ENCODE measurements at places on chromosomes 3 and 15. TPM values are rescaled to one million over a fixed set of nuclear protein-coding genes. Genes with fewer than 3 reads are reported as not detected.

DNA sequence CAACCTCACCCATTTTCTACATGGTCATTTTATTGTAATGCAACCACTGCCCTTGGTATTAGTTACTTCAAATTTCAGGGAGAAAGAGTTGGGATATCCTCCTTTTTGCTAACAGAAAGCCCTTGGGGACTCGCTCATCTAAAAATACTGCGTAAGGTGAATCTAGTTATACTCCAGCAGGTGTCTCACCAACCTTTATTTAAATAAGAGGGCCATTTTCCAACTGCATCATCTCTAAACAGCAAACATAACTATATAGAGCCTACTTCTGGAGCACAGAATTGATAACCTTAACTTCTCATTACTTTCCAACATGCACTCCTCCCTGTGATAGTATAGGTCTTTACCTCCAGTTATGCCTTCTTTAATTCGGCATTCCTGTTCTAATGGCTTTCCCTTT, 77.5 kb downstream of the TBL1XR1 start:
- DNase-seq = no peak

- no peak for DNase-seq
These were observed 675.6 kb downstream of the TBL1XR1 start for GRCh38 chr3:176521531-176522175.

- DNase-seq = no peak
These were observed 34.8 kb downstream of the NEO1 start for GRCh38 chr15:73087098-73087497.

GRCh38 chr15:89127054-89127702, 38.9 kb downstream of the ABHD2 start:
- no peak for DNase-seq

GRCh38 chr3:66220602-66221377, at the start of gene SLC25A26:
TSS of gene SLC25A26 (plus strand) at chr3:66221001. CDS start at chr3:66221095, 94 bp downstream.
- peak; percentile 91 for DNase-seq

- no peak for DNase-seq
These were observed 4.3 kb upstream of the LSMEM2 start for GRCh38 chr3:50274371-50275104.

- DNase-seq = no peak
These were observed 576.3 kb downstream of the GRM7 start for GRCh38 chr3:7437231-7437630.

DNA sequence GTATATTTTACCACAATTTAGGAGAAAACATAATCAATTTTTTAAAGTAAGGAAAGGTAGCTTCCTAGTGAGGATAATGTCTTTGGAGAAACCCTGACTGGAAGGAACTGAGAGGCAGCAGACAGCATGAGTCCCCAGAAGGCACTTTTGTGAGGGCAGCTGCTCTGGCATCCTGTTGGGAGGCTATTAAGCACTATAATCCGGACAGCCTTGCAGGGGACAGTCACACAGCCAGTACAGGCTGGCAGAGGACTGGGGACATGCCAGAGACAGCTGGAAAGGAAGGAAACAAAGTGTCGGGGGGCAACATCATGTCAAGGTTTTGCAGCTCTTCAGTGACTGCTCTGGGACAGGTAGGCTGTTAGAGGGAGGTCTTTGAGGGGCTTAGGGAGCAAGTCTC, 15.7 kb downstream of the ACAN start:
- DNase-seq = no peak

- no peak for DNase-seq
These were observed 63.7 kb downstream of the CHD2 start for GRCh38 chr15:92963794-92964193.

DNA sequence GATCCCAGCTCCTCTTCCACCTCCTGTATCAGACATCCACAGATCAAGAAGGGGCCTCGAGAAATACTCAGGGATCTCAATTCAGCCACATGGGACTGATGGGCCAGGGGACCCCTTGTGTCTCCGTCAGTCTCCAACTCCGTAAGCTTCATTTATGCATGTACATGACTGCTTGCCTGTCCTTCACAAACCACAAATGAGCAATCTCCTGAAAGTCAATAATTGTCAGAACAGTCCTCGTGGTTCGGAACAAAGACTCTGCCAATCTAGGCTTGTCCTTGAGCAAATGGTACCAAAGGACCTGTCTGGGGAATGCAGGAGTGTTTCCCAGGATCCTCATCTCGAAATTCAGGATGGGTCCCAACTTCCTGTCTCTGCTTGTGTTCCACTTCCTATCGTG, 20.8 kb downstream of the SLC12A8 start:
- DNase-seq = no peak

- DNase-seq = no peak
These were observed 44.9 kb upstream of the B3GALNT1 start for GRCh38 chr3:161150001-161150525.

DNA sequence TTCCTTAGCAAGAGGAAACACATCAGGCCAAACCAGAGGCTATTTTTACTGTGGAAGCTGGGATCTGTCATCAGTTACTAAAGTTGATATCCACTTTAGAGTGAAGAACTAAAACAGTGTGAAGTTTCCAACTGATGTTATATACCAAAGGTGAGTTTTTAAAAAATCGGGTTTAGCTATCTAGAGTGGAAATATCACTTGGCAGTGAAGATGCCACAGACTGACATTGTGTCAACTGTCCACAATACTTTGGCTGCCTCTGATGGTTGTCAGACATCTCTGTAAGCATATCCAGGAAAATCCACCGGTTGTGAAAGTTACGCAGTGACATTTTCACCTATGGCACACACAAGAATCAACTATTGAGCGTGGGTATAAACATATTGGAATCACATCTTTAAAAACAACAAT, 9.2 kb downstream of the ZIC1 start:
- DNase-seq = no peak

DNA sequence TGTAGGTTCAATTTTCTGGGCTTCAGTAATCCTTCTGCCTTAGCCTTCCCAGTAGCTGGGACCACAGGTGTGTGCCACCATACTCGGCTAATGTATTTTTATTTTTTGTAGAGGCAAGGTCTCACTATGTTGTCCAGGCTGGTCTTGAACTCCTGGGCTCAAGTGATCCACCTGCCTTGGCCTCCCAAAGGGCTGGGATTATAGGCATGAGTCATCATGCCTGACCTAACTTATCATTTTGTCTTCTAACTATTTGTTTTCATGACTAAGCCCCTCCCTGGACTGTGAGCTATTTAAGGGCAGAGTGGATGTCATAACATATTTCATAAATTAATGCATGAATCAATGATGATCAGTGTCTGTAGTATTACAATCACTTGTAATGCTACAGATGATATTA, 56.1 kb upstream of the PIAS1 start:
- DNase-seq = no peak

DNA sequence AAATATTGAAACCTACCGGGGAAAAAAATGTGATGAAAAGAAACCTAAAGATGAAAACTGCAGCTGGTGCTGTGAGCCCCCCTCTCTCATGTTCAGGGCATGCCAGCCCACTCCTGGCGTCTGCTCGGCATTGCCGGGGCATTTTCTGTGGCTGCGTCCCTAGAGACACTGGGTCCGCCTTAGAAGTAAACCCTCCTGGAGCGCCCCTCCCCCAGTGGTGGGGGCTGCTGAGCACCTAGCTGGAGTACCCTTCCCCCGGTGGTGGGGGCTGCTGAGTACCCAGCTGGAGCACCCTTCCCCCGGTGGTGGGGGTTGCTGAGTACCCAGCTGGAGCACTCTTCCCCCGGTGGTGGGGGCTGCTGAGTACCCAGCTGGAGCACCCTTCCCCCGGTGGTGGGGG, 24.5 kb upstream of the GABRA5 start:
- DNase-seq = no peak

DNA sequence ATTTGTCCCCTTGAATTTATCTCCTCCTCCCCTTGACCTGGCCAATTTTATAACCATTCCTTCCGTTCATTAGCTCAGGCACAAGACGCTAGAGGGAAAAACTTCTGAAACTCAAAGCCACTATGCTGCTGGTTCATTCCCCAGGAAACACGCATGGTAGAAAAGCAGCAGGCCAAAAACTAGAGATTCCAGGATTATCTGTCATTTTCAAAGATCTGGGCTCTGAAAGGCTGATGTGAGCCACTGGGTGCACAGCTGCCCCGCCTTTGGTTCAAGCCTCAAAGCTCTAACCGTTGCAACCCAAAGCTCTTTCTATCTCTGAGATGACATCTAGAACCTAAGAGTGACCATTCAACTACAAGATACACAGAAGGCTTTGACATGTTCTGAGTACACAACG, 6.1 kb downstream of the ANP32A start:
- no peak for DNase-seq

DNA sequence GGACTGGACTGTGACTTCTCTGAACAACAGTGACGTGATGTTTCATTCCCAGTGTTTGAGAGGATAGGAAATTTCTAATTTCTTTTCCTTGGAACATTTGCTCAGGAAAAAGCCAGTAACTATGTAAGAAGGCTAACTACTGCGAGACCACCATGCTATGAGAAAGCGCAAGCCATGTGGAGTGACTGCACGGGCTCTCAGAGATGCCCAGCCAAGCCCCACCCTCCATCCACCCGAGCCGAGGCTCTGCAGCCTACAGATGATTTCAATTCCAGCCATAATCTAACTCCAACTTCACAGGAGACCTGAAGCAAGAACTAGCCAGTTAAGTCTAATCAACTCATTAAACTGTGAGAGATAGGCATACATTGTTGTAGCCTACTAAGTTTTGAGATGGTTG, 124.3 kb downstream of the GREM1 start:
- DNase-seq = no peak

- DNase-seq = no peak
These were observed 14.1 kb downstream of the UBP1 start for GRCh38 chr3:33426068-33426467.

DNA sequence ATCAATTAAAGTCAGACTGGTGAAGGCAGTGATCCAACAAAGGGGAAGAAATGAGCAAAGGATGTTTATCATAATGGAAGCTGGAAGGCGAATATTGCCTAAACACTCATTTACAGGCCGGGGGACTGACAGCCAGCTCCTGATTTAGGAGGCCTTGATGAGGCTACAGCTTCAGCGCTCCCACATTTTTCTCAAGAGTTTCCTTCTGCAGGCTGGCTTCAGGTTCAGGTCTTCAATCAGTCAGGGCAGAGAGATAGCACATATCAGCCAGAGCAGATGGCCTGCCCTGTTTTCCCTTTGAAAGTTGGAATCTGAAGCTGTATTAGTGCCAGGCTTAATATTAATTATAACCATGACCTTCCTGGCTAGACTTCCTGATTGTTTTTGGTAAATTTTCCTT, 218.9 kb downstream of the SV2B start:
- DNase-seq = no peak

DNA sequence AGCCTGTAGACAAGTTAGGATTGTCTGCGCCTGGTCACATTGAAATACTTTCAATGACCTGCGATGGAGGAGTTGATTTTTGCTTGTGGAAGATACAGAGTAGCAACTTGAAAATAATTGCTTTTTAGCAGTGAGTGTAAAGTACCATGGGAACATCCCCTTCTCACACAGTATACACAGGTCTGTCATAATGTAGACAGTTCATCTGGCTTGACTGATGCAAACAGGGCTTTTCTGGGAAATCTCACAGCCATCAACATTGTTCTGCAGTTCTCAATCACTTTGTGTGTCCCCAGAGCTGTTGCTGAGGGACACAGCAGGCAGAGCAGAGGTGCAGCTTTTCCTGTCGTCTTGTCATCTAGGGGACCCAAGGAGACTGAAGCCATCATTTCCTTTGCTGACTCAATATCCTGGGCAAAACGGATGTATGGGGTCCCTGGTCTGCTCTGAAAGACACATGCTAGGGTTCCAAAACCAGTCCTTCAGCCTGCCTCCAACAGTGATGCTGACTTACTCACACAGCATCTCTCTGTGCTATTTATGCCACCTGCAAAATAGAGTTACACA, 5.3 kb upstream of the REC114 start:
- no peak for DNase-seq

DNA sequence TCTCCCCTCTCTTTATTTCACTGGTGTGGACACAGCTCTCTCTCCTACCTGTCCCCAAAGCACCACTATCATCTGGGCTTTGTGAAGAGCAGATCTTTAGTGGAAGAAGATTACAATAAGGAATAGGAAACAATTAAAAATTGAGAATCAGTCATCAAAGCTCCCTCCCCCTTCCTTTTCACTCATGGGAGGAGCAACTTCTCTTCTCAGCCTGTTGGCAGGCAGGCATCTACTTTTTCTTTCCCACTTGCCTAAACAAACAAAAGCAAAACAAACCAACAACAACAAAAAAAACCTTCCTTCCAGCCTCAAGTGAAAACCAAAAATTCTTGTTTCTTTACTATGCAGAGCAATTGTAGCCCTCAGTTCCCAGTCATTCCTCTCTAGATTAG, 125.5 kb upstream of the BHLHE40 start:
- no peak for DNase-seq

DNA sequence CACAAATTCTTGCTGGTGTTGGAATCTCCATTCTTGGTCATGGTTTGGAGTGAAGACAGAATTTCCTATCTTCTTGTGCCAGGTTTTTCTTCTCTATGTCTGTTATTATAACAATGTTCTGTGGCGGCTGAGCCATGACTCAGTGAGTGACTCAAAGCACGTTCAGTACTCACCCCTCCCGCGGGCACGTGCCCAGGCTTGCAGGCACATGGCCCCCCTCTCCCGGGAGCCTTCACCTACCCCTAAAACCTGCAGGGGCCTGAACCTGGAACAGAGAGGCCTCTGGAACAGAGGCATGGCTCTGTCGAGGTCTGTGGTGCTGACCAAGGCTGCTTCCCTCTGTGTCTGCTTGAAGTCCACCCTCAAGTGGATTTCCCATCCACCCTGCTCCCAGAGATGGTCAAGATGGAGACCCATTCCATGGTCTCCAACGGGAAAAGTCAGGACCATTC, 27.6 kb downstream of the PLXNB1 start:
- DNase-seq = no peak

ITGA11 gene
- 23.2 TPM for polyA plus RNA-seq

GPR149 gene
- not detected for polyA plus RNA-seq

FGD5 gene
- polyA plus RNA-seq = 22.4 TPM

CHRFAM7A gene
- 2.8 TPM for polyA plus RNA-seq

IMPG2 gene
- polyA plus RNA-seq = 0.30 TPM

LINGO1 gene
- 11.8 TPM for polyA plus RNA-seq

GP5 gene
- polyA plus RNA-seq = 0.67 TPM

P3H2 gene
- polyA plus RNA-seq = 104 TPM

MAGI1 gene
- polyA plus RNA-seq = 27.2 TPM

PTX3 gene
- polyA plus RNA-seq = 5.5 TPM

CADPS gene
- polyA plus RNA-seq = 1.8 TPM
